Fibroblast of villous mesenchyme (primary cell): ENCODE measurements at places on chromosomes 12 and 14. TPM values are rescaled to one million over a fixed set of nuclear protein-coding genes. Genes with fewer than 3 reads are reported as not detected.
A peak's percentile ranks its signal among the peaks of the same experiment; 100 is the strongest.

CATSPERB gene
- under 0.01 TPM in 1 of 2 replicates, not detected in the other for total RNA-seq

PRKD1 gene
- 11.3 and 13.8 TPM in 2 replicates for total RNA-seq

DNA sequence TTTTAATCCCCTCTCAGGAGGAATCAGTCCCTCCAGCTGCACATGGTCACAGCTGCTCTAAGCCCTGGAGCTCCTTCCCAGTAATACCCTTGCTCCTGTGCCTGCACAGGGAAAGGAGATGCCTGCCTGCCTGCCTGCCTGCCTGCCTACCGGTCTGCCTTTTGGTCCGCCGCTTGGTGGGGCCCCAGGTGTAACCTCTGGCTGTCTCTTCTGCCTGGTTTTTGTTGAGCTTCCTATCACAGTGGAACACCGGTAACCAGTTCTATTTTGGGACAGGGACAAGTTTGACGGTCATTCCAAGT is 99.8 kb downstream of the DAD1 start:
- no peak for DNase-seq

FOXN4 gene
- not detected in 2 replicates for total RNA-seq

DNA sequence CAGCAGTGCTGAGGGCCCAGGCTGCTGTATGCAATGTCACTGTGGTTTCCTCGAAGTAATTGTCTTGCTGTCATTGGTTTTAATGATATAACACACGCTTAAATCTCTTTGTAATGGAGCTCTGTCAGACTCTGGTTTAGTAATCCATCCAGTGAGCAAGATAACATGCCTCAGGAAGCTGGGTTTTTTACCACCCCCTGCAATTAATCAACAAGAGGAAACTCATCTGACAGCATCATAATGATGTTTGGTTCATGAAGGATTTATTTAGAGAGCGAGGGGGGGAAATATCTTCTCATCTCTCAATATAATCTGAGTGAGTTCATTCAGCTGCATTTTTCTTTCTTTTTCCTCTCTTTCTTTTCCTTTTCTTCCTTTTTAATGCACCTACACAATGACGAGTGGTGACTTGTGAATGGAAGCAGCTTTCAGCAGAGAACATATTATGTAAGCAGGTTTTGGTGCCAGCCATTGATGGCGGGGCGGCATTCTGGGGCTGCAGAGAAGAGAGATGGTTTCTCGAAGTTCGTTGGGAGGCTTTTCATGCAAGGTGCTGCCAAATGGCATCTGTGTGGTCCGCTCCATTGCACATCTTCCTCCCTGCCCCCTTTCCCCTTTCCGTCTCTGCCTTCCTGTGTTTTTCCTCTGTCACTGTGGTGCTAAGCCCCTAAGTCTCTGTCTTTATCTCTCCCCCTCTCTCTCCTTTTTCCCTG is 6.7 kb downstream of the RPH3A start:
- no peak for DNase-seq

DNA sequence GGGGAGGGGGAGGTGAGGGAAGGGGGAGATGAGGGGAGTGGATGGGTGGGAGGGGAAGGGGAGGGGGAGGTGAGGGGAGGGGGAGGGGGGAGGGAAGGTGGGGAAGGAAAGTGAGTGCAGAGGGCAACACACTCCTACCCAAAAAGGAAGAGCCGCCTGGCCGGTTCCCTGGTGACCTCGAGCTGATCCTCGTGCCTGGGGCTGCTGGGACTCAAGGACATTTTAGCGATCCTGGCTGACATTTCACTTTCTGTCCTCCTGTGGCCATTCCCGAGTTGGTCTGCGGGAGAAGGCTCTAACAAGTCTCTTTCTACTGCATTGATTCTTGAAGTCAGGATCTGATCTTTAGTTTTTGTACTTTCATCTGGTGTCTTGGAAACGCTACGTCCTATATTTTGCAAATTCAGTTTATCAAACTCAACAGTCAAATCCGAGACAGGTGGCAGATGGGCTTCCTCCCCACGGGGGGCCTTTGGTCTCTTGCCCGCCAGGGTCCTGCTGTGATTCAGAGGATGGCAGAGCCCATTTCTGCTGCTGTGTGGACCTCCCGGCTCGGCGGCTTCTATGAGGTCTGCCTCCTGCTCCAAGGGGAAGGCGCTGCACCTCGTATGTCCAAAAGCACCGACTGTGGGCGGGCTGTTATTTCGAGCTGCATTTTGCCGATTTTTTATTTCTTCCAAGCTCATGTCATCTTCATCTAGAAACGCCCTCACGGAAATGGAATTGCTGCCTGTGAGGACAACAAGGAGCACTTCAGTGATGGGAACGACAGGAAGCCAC is 19.1 kb downstream of the PGAM5 start:
- no peak for DNase-seq

GRCh38 chr12:111447571-111448265 is 42.0 kb downstream of the SH2B3 start:
- DNase-seq: no peak

DNA sequence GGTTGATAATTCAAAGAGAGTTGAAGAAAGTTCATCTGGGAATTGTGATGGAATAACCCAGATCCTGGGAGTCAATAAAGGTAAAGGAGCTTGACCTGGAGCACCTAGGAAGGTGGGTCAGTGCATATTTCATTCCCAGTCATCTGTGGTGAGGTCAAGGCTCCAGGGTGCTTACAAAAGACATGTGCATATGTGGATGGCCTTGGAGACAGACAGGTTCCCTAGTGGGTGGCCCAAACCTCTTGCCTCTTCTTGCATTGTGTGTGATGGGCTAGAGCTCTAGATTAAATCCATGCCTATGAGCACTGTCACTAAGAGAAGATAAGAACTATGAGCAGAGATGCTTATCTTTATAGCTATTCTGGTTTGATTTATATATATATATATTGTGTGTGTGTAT is 75.5 kb upstream of the CISTR start:
- no peak for DNase-seq

PDE3A gene
- total RNA-seq: 3.9 and 7.1 TPM in 2 replicates

- no peak for DNase-seq
Measured at GRCh38 chr12:89829434-89829975, 120.9 kb upstream of the ATP2B1 start.

DNA sequence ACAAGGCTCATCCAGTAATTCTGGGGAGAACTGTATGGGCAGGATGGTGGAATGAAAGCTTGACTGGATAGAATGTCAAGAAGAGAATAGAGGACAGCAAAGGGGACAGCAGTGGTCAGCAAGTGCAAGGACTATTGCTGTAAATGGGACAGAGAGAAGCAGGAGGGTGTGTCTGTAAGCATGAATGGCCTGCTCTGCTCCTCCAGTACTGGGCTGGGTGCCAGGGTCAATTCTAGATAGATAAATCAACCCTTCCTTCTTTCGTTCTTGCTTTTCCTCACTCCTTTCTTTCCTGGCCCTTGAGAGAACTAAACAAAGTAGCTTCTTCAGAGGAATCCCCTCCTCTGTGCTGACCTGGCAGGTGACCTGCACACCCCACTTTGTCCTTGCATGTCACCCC is 1019.2 kb downstream of the BCL11B start:
- DNase-seq: no peak

DNA sequence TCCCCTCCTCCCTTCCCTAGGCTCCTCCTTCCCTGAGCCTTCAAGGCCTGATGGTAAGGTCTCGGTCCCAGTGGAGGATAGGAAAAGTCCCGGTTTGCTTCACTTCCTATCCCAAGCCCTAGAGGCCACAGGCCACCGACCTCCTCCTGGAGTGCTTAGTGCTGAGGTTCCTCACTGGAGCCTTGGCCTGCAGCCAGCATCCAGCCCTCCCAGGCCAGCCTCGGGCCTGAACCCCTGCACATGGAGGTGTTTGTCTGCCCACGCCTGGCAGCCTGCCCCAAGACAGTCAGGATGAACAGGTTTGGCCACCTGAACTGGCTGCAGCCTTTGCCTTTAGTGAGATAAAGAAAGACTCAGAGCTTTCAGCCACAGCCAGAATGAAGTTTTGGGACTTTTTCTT is 15.8 kb upstream of the KRT7 start:
- no peak for DNase-seq

- peak; percentile 87 for DNase-seq
Measured at GRCh38 chr12:93978553-93978952, 169.8 kb upstream of the PLXNC1 start.

GRCh38 chr14:89420502-89420901 is 3.5 kb upstream of the FOXN3 start:
- no peak for DNase-seq

- DNase-seq: peak; percentile 59
Measured at GRCh38 chr12:109154451-109155438, 38.4 kb downstream of the ACACB start.

DNA sequence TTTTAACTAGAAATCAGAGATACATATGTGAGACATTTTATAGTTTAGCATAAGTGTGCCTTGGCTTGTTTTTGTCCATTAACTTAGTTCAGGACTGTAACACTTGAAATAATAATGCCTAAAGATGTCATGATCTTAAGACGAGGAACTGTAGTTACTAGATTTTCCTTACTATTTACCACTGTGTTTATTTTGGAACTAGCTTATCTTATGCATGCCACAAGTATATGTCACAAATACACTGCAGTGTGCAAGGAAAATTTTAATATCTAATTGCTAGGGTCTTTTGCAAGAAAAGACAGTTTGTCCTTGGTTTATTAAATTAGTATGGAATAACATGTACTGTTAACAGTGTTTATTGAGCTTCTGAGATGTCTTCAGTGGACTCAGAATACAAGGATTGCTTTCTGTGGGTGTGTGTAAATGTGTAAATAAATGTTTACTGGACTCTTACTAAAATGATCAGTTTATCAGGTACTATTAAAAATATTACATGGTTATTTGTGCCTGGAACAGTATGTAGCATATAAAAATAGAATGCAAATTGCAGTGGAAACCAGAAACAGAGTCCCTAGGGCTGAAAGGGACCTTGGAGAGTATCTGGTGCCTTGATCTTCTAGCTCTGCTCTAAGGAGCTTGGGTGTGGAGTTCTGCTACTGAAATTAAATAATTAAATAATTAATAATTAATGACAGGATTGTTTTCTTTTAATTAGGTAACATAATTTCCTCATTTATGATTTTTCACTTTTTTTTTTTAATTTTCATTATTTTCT is 58.1 kb downstream of the FGD4 start:
- no peak for DNase-seq

DNA sequence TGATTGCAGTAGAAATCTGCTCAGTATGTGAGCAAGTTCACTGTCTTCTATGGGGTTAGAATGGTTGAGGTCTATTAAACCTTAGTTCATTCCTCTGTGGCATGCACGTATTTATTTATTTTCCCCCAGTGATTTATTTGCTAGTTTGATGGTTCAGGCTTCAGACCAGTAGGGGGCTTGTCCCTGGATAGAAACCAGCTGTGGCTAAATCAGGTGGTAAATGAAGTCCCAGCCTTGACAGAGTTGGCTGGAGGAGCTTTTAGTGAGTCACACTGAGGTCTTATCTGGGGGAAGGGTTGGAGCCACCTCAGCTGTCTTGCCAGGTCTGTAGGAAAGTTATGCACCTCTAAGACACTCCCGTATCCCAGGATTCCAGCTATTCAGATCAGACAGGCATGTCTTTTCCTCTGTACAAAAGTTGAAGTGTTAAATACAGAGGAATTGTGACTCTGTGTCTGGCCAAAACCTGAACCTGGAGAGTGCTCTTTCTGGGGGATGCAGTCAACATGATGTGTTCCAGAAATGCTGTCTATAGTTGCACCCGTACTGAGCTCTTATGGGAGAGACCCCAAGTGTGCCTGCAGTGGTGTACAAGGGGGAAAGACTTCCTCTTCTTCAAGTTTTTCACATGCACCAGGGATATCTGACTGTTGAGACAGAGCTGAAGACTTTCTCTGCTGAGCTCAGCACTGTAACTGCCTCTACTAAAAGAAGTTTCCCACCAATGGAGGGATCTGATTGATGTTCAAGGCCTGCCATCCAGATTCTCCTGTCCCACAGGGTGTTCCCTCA is 1322.1 kb downstream of the TMEM121 start:
- DNase-seq: peak; percentile 24

MYO1H gene
- not detected in 2 replicates for total RNA-seq

DNA sequence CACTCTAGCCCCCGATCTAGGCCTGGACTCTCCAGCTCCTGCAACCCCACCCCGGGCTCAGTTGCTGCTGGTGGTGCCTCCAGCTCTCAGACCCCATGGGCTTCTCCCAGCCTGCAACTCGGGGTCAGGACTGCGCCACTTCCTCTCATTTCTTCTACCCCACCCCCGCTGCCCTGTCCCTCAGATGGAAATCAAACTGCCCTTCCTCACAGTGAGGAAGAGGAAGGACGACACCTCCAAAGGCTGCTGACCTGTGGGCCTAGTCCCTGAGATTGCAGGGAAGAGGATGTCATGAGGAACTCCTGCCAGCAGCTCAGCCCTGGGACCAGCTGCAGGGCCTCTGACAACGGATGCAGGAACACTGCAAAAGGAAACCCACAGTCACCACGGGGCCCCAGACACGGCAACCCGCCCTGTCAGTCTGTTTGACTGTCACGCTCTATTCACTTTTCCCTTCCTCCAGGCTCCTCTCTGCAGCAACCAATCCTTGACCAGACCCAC is 29.3 kb upstream of the PNMA1 start:
- peak; percentile 40 for DNase-seq

RHOJ gene
- total RNA-seq: 0.43 and 4.8 TPM in 2 replicates

CLEC4C gene
- total RNA-seq: not detected in 2 replicates

- DNase-seq: no peak
Measured at GRCh38 chr12:34379142-34379541, 356.8 kb downstream of the ALG10 start.
